ENCODE measurements at places on chromosomes 5 and 9.

DNA sequence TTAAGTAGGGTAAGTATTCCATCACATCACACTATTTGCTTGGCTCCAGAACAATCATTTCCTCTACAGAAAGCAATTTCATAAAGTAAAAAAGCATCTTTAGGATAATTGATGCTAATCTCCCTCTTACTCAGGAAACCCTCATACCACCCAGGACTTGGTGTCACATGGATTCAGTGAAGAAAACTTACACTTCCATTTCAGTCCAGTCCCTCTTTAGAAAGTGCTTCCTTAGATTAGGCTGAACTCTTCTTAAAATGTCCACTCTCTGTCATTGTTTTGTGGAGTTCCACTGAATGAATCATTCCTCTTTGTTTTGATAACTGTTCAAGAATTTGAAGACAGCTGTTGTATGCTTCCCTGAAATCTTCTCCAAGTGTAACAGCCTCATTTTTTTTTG is 144.0 kb upstream of the ZNF462 start:
- no peak for DNase-seq

DNA sequence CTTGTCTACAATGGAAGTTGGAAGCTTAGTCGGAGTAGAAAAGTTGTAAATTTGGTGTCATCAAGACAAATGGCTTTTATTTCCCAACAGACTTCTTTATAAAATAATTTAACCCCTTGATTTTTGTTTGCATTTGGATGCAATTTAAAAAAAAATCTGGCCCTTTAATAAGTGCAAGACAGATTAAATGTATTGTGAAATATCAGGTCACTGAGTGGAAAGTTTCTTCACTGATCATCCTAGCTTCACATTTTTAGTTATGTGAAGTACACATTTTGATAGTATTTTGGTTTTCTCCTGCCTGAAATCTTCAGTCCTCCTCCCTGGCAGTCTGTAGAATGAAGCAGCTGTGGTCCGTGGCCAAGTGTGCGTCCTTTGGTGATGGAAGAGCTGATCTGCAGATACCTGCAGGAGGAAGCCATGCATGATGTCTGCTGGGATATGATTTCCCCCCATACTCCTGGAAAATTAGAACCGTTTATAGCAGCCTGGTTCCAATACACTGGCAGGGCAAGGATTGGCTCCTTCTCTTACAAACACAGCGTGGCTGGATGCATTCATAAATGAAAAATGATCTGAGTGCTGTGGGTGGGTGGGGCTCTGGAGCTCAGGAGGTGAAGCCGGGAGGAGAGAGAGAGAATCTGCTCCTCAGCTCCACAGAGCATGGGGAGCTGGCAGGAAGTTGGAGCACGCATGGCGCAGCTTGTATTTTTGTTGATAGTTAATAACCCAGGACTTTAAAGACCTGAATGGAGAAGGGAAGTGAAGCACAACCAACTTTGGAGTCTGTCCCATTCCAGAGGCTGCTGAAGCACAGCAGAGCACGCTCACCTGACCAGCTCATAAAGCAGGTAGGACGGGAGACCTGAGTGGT is 238.4 kb downstream of the GOLPH3 start:
- DNase-seq = no peak

GRCh38 chr5:137622850-137623249 is 113.0 kb downstream of the KLHL3 start:
- DNase-seq = no peak

DNA sequence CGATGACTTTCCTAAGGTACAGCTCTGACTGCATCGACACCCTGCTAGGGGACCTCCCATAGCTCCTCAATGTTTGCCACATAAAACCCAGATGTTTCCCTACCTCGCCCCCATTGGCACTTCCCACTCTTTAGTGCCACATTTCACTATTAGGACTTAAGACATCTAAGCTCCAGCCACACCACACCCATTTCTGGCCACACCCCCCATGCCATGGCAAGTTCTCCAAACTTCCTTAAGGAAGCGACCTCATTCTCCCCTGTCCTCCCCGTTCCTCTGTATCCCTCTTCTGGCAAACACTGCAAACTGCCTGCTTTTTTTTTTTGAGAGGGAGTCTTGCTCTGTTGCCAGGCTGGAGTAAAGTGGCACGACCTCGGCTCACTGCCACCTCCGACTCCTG is 62.9 kb downstream of the USP20 start:
- no peak for DNase-seq

GRCh38 chr9:26375448-26375847 is 517.2 kb downstream of the CAAP1 start:
- no peak for DNase-seq

DNA sequence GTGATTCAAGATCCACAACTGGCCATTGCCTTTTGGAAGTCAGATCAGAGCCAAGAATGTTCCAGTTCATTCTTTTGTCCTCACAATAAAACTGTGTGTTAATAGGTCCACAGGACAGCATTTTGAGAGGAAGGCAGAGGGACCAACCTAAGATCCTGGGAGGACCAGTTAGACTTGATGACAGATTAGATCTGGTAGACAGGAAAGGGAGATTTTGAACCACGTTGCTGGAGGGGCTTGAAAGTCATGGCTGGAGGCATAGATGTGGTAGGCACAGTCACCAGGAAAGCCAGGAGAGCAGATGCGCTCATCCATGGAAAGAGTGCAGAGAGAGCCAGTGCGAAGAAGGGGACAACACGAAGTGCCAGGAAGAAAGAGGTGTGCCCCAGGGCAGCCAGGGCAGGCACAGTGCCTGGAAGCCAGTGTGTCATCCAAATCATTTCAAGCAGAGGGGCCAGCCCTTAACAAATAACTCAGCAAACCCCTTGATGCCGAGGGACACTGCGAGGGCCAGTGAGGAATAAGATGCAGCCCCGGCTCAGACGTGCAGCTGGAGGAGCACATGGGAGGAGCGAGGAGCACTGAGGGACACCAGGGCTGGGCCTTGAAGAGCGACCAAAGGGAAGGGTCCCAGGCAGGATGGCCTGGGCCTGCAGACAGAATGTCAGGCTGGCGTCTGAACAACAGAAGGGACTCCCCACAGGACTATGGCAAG is 12.8 kb upstream of the SLC2A8 start:
- DNase-seq = no peak
